A673 (cell line): ENCODE measurements at places on chromosomes 5 and 9. TPM values are rescaled to one million over a fixed set of nuclear protein-coding genes. Genes with fewer than 3 reads are reported as not detected.
A peak's percentile ranks its signal among the peaks of the same experiment; 100 is the strongest.

DNA sequence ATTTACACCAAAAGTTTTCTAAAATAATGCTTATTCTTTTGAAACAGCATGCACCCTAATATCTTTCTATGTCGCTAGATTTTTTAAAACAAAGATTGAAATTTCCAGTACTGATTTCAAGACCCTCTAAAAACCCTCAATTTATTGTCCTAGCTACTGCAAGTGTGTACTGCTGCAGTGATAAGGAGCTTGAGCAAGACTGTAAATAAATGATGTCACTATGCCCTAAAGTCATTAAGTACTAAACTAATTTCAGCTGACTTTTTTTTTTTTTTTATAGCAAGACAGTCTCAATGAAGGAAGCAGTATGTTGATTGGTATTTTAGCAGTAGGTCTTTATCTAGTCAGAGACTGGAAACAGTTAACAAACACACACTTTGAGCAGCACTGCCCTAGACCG is 12.2 kb upstream of the MIER3 start:
- H3K27me3 ChIP-seq = peaks cover 31% of the 10 kb centered on the region
- H3K4me3 ChIP-seq = no peak overlapping the region
- H3K27ac ChIP-seq = no peak overlapping the region
- DNase-seq = no peak
- H3K36me3 ChIP-seq = no peaks in the 10 kb centered on the region

- H3K27ac ChIP-seq = no peak overlapping the region
- no peaks in the 10 kb centered on the region for H3K36me3 ChIP-seq
- H3K4me3 ChIP-seq = no peak overlapping the region
- no peak for DNase-seq
- H3K4me1 ChIP-seq = no peaks in the 10 kb centered on the region
Measured at GRCh38 chr9:95552814-95553546, 36.2 kb upstream of the PTCH1 start.

GRCh38 chr5:123209502-123210027 is 120.5 kb downstream of the PRDM6 start:
- no peak overlapping the region for H3K27ac ChIP-seq
- no peaks in the 10 kb centered on the region for H3K27me3 ChIP-seq
- no peaks in the 10 kb centered on the region for H3K36me3 ChIP-seq
- H3K4me1 ChIP-seq = peaks cover 5% of the 10 kb centered on the region

DNA sequence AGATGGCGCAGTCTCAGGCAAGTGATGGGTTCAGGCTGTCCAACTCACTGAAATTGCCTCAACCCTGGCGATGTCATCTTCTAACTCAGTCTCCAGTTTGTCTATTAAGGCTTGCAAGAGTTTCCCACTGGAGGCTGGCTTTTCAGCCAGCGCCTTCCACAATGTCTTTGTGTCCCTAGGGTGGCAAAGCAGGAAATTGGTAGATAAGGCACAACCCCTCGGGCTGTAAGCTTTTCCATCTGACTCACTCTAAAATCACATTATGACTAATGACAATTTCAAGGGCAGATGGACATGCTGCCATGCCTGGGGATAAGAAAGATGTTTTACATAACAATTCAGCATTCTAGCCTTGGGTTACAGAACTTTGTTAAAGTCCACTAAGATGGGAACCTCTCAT is 61.9 kb downstream of the MROH2B start:
- H3K36me3 ChIP-seq = no peaks in the 10 kb centered on the region
- DNase-seq = peak; percentile 88
- H3K27me3 ChIP-seq = no peaks in the 10 kb centered on the region
- H3K27ac ChIP-seq = no peak overlapping the region

NMUR2 gene
- total RNA-seq = not detected in 2 replicates
